Stimulated activated CD4-positive, alpha-beta T cell treated with anti-CD3 and anti-CD28 coated beads, Interleukin-4, amount 100 ng/mL, for 4 hours (primary cell): ENCODE measurements at places on chromosomes 1 and 21.

DNA sequence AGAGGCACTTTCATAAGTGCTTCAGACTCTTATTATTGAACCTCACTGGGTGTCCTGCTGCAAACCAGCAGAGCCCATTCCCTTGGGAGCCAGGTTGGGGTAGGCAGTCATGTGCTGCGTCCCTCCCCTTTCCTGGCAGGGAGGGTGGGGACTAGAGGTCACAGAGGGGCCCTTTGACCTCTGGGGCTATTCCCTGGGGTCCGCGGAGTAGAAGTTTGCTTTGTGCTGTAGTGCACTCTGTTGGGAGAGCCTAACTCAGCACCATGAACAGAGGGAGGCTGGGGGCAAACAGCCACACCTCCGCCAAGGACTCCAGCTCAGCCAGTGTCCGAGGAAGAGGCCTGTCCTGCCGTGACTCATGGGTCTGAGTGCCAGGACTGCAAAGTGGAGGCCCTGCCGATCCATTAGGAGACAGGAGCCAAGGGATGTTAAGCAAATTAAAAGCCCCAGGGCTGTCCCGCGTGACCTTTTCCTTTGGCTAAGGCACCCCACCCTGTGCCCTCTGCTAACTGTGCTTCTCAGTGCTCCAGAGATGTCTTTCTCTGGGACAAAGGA lies 3.0 kb upstream of the IGSF21 start:
- no peak for DNase-seq

DNA sequence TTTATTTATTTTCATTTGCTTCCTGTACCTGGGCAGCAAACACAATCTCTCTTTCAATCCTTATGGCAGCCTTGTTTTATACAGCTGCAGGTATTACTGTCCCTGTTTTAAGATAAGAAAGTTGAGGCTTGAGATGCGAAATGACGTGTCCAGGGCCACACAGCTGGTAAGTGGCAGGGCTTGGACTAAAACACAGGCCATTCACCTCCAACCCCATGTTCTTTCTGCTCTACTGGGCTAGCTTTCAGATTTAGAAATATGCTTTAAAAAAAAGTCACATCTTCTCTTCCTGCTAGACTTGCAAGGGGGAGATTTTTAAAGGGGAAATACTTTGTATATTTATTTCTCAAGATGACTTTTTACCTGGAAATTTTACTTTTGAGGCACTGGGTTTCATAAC lies 62.8 kb downstream of the CNST start:
- no peak for DNase-seq

DNA sequence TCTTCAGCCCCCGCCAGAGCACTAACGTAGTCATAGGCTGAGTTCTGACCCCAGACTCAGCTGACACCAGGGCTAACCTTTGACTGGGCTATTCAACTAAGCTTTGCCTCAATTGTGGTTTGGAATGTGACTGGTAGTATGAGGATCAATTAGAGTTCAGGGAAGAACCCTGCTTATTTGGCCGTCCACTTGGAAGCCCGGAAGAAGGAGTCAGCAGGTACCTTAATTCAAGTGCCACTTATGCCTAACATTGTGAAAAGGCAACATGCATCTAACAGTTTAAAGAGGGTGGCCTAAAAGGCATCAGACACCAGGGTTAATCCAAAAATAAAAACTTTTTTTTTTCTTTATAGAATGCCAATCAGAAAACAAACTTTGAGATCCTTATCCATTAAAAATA lies 92.3 kb downstream of the BEND5 start:
- DNase-seq = no peak

DNA sequence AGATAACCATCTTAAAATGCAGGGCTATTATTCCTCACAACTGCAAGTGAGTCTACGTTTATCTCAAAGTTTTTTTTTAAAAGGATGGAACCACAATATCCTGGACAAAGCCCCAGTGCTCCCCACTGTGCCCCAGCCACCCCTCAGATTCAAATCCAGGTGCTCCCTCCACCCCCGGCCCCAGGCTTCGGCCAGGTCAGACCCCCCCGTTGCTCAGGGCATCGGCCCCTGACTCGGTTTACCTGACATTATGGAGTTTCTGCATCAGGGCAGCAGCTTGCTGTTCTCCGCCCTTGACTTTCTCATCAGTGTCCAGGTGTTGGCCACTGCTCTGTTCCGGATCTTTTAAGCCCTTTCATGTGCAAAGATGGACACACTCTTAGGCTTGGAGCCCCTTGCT lies 72.9 kb downstream of the SCCPDH start:
- no peak for DNase-seq

DNA sequence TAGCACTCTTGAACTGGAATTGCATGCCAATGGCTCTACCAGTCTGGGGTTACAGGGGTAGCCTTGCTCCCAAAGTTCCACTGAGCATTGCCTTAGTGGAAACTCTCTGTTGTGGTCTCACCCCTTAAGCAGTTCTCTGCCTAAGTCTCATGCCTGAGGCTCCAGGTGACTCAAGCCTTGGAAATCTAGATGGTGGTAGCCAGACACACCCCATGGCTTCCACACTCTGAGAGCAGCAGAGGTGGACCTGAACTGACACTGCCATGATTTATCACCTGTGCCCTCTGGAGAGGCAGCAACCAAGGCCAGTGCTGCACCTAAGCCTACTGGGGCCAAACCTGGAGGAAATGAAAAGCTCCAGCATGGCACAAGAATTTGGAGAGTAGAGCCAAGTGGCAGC lies 285.7 kb upstream of the PKN2 start:
- no peak for DNase-seq

GRCh38 chr1:177341773-177342172 lies 171.0 kb downstream of the BRINP2 start:
- DNase-seq = no peak

GRCh38 chr1:87149241-87150041 lies 179.2 kb upstream of the LMO4 start:
- no peak for DNase-seq

GRCh38 chr21:31329456-31330143 lies 14.5 kb downstream of the TIAM1 start:
- no peak for DNase-seq

DNA sequence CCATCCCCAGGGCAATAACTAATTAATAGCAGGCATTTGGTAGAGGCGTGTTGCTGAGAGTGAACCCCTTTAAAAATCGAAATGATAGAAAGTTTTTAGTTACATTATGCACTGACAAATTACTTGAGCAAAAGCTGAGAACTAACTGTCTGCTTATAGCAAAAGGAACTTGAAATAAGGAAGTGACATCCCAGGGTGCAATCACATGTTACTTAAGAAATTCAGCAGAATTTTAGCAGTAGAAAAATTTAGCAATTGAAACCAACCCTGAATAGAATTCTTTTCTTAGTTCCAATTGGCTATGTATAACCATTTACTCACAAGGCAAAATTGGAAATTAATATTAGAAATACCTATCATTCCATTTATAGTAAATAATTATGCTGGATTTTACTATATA lies 139.5 kb upstream of the SAMSN1 start:
- DNase-seq = no peak

- DNase-seq = no peak
Observed at GRCh38 chr1:183885142-183885735, 80.3 kb downstream of the RGL1 start.

GRCh38 chr1:5920201-5920600 lies 72.0 kb downstream of the NPHP4 start:
- no peak for DNase-seq

DNA sequence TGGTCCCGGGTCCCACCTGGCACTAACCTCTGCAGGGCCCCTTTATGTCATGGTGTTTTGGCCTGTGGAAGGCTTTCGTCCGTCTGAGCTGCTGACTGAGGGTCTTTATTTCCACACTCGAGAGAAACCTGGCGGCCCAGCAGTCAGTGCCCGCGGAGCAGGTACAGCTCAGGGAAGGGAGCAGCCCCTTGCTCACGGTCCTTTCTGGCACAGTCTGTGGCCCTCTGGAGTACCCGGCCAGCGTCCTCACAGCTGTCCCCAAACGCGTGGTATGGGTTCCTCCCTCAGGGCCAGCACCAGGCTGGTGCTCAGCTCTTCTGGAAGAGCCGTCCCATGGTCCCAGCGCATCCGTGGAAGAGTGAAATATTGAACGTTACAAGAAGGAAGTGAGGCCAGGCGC lies 24.3 kb downstream of the SKI start:
- no peak for DNase-seq

GRCh38 chr1:32991386-32991785 lies 26.8 kb upstream of the RNF19B start:
- DNase-seq = no peak

DNA sequence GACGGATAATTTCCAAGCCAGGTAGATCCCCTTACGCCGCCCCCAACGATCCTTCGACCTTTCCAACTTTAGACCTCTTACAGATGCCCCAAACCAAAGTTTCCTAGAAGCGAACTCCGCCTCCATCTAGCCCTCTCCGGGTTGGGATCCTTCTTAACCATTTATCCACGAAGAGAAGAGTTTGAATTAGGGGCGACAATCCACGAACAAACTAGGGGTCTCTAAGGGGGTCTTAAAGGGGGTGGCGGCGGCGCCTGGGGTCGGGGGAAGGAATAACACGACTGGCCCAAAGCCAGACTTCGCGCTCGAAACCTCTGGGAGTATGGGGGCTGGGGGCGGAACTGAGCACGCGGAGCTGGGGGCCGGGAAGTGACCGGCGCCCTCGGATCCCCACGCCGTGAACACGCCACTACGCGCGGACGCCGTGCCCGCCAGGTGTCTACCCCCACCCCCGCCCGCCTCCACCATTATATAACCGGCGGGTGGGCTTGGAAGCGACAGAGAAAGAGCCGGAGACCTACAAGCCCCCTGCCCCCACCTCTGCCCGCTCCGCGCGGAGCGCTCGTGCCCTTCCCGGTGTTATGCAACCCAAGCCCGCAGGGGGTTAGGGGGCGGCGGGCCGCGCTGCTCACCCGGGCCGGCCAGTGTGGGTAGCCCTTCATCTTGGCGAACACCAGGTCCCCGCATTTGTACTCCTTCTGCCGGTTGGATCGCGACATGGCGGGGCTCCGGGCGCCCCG lies 594 bp downstream of the HDGF start:
- DNase-seq = peak; percentile 39

- no peak for DNase-seq
Observed at GRCh38 chr1:232486454-232487207, 143.3 kb downstream of the SIPA1L2 start.

GRCh38 chr1:72326494-72326893 lies 44.2 kb upstream of the NEGR1 start:
- no peak for DNase-seq

DNA sequence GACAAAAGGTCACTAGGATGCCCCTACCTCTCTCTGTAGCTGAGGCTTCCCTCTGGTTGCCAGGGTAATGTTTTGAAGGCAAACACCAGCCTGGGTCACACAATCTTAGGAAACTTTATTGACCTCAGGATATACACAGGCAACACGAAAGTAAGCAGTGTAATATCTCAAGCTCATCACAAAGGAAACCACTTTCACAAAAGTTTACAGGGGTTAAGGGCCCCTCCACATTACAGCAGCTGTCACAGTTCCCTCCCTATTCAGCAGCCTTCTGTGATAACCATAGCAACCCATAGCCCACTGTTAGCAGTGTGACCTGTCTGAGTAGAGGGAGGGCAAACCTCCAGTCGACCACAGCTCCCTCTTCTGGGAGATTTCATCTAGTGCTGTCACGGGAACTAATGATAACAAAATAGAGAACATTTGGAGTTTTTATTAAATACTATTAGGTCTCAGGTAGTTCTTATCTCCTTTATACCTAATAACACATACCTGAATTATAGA lies 149.8 kb downstream of the PTPRC start:
- DNase-seq = no peak

DNA sequence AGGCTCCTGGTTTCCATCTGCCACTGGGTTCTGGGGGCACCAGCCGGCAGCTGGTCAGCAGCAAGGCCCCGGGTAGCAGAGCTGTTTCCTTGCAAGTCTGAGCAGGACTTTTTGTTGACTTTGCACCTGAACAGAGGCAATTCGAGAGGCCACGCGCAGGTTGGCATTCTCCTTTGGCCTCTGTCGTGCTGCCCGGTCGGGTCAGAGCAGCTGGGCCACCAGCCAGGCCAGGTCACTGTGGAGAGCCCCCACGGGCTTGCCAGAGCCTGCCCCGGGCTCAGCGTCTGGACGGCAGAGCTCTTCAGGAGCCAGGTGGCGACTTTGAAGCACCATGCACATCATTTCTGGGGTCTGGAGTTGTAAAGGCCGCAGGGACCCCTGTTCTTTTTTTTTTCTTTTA lies 28.4 kb upstream of the TMEM52 start:
- DNase-seq = no peak

GRCh38 chr1:113930499-113931161 lies 1.5 kb downstream of the HIPK1 start:
- peak; percentile 27 for DNase-seq
